ENCODE measurements at places on chromosomes 7 and 10.

DNA sequence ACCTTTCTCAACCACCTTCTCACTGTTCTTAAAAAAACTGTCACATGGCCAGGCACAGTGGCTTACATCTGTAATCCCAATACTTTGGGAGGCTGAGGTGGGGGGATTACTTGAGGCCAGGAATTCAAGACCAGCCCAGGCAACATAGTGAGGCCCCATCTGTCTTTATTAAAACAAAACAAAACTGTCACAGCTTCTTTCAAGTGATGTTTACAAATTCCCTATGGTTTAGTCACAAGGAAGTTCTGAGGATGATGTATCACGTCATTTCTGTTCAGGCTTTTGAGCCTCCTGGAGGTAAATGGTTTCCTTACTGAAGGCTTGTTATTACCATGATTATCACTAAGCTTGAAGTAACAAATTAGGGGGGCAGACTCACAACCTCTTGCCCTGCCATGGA is 186.2 kb downstream of the CFTR start:
- DNase-seq = no peak

- DNase-seq = no peak
Observed at GRCh38 chr7:83457022-83457892, 191.7 kb downstream of the SEMA3E start.

GRCh38 chr10:49254556-49255318 is 44.2 kb upstream of the C10orf71 start:
- no peak for DNase-seq

DNA sequence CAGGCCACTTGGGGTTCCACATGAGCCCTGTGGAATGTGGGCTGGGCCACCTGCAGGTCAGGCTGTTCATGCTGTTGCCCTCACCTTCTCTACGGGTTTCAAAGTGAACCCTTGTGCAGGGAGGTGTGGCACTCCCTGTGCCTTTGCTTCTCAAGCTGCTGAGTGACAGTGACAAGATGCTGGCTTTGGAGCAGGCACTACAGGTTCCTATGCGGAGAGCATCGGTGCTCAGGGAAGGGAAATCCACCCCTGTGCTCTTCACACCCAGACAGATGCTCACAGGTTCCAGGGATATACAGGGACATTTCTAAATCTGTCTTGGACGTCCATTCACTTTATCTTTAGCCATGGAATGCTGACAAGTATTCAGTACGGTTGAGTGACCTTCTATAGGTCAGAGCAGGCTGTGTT is 1005.0 kb downstream of the LRMDA start:
- no peak for DNase-seq

GRCh38 chr7:12229046-12229445 is 18.0 kb downstream of the TMEM106B start:
- DNase-seq = no peak

- DNase-seq = no peak
Observed at GRCh38 chr7:151286148-151286547, 37.7 kb upstream of the SMARCD3 start.

DNA sequence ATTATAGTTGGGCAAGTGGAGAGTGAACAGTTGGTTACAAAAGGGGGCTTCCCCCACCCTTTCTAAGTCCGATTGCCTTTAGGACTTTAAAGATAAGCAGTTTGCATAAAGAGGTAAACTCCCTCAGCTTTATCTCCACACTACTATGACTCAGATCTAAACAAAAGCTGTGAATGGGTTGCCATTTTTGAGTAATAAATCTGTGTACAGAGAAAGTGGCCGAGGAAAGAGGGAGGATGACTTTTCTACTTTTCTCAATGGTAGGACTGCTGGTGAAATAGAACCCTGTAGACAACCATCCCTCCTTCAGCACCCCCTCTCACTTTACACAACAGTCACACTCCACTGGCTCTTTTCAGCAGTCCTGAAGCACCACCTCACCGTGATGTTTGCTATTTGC is 71.2 kb downstream of the DNMBP start:
- no peak for DNase-seq

DNA sequence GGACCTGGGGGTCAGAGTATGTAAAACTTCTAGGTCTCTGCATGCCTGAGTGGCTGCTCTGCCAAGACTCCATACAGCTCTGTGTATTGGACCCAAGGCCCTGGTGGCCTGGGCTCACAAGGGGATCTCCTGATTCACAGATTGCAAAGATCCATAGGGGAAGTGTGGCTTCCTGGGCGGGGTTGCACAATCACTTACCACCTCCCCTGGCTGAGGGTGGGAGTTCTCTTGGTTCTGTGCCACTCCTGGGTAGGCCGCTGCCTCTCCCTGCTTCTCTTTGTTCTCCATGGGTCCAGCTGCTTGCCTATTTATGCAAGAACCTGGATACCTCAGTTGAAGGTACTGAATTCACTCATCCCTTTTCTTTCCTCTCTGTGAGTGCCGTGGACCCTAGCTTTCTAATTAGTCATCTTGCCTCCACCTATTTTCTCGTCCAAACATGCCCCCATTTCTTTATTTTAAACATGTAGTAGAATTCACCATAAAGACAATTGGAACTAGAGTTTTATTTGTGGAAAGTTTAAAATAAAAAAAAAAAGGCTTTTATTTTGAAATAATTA is 18.5 kb upstream of the AGR3 start:
- no peak for DNase-seq

DNA sequence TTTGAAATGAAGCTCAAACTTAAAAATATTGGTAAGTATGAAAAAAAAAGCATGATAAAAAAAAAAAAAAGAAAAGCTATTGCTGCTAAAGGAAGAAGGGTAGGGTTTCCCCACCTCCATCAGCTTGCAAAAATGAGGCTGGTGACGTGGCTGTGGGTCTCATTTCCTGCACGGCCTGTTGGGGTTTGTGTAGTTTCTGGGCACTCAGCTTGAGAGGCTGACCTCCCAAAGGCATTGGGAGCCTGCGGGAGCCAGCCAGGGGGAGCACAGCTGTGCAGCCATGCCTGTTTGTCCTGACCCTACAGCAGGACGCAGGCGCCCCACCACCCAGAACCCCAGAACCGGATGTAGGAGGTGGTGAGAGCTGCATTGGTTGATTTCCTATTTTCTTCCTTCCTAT is 48.8 kb upstream of the CARD11 start:
- no peak for DNase-seq

DNA sequence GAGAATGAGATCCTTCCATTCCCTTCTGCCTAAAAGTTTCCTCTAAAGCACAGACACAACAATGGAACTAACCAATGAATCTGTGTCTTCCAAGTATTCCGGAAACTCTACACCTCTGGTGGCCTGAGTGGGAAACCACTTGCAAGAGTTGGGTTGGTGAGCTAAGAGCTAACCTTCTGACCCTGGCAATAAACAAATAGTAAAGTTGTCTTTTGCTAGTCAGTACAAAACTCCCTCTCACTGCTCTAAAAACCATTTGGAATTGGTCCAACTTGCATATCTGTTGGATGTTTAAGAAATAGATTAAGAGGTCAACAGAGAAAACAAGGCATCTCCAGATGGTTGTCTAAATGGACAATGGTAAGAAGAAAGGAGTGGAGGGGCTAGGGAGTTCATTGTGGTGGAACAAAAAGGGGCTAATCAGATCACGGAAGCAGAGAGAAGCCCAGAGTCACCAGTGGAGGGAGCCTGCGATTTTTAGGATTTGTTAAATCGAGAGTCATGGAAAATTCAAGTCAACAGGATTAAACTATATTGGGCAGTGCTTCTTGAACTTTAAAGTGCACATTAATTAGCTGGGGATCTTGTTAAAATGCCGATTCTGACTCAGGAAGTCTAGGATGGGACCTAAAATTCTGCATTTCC is 192.3 kb downstream of the EVX1 start:
- no peak for DNase-seq

DNA sequence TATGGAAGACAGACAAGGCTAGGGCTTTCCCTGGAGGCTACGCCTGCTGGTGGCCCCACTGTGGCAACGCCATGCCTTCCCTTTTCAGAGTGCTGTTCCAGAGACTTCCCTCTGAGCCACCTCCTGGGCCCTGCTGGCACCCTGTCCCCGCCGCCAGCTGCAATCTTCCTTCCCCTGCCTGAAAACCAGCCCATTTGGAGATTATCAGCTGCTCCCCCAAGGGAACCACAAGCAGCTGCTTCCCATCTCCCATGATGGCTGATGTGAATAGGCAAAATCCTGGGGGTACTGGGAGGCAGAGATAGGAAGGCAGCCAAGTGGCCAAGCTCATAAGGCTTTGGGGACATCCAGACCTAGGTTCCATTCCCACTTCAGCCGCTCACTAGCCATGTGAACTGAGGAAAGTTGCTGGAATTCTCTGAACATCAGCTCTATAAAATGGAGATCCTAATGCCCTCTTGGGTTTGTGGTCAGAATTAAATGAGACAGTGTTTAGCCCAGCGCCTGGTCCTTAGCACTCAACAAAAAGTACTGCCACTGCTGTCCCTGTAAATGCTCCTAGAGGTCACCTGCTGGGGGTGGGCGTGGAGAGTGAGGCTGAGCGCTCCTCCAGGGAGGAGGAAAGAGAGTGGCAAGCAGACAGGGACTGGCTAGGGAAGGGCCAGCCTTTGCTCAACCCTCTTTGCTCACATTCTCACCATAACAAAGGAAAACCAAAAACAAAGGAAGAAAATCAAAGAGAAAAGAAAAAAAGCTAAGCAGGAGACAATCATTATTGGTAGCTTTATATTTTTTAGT is 5.9 kb downstream of the TSPAN33 start:
- no peak for DNase-seq

DNA sequence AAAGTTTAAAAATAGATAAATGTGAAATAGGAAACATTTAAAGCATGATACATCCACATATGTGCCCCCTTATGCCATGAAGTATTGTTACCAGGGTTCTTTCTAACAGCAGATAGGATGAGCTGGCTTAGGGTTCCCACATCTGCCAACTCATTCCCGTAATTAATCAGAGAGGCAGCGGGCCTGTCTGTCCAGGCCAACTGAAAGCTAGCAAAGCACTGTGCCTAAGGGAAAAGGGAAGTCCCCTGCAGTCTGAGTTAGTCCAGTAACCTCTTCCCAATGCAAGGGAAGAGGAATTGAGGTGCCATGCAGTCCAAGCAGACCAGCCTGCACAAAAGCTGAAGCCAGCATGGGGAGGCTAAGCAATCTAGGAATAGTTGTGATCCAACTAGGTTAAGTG is 18.3 kb upstream of the ZC3HAV1L start:
- no peak for DNase-seq

DNA sequence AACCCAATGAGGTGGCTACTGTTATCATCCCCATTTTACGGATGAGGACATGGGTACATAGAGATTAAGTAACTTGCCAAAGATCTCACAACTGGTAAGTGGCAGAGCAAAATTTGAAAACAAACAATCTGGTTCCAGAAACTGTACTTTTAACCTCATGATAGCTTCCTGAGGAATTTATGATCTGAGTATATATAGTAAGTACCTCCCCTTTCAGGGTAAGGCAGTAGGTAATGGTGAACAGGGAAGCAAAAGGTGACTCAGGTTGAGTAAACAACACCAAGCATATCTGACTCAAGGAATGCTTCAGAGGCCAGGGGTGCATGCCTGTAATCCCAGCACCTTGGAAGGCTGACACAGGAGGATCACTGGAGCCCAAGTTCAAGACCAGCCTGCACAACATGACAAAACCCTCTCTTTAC is 21.1 kb downstream of the KLLN start:
- DNase-seq = peak; percentile 65

GRCh38 chr10:119431034-119431772 is 111.3 kb downstream of the RGS10 start:
- DNase-seq = no peak

- no peak for DNase-seq
Observed at GRCh38 chr7:114929570-114929969, 7.7 kb downstream of the MDFIC start.

DNA sequence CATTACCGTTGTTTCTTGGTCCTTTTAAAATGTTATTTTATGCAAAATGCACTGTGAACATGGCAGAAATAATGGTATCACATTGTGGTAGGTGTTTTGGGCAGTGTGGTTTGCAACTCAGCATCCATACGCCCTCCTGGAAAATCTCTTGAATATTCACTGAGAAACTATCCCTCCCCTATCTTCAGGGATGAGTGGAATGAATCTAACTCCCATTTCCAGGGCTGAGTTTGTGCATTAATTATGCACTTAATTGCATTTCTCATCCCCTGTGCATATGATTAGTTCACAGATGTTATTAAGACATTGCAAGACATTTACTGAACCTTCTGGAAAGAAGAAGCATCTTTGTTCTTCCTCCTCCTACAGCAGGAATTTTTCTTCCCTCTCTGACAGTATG is 36.5 kb downstream of the CFAP43 start:
- no peak for DNase-seq

- no peak for DNase-seq
Observed at GRCh38 chr10:58280477-58280876, 11.5 kb downstream of the CISD1 start.

- DNase-seq = no peak
Observed at GRCh38 chr10:30748152-30748973, 118.8 kb upstream of the LYZL2 start.

DNA sequence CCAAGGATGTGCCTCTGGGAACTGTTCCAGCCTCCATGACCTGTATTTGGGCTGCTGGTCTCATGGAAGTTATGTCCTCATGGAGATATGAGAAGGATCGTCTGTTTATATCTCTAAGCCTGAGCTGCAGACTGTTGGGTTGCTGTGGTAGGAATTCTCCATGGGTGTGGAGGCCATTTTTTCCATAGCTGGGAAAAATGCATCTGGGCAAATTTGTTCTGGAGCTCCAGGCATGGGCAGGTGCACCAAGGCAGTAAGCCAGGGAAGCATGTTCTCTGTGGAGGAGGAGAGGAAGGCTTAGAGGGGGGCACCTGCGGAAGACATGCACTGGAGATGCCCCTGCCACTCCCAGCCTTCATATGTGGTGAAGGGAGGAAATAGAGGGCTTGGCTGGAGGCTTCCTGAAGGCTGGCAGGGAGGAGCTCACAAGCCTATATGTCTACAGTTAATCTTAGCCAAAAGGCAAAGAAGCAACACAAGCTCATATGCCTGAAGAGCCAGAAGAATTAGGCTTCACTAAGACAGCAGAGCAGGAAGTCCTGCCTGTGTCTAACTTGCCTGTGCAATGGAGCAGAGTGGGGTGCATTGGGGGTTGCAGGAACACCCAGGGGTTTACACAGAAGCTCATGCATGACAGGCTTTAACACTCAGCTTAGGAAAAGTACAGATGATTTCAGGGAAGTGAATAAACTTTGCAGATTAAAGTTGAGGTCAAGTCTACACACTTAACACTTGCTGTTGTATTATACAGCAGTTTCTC is 35.1 kb upstream of the CXCL12 start:
- no peak for DNase-seq

- no peak for DNase-seq
Observed at GRCh38 chr7:135843214-135843613, 94.6 kb upstream of the FAM180A start.

GRCh38 chr10:104255311-104255981 is 754 bp downstream of the GSTO1 start:
- DNase-seq = no peak

DNA sequence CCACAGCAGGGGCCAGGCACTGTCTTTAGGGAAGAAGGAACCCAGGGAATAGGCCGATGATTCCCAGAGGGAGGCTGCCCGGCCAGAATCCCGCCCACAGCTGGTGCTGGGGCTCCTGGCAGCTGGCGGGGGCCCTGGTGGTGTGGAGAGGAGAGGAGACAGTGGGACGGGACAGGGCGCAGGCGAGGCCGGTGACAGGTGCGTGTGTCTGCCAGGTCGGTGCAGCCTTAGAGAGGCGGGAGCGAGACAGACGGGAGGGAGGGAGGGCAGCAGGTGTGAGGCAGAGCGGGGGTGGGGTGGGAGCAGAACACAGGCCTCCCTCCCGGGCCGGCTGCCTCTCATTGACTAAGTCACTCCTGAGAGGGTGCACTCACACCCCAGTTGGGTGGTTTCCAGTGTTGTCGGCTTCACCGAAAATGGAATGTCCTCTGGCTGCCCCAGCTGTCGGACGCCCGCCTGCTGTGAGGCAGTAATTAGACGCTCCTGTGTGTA is 55.2 kb downstream of the ELFN1 start:
- DNase-seq = no peak

GRCh38 chr7:26370011-26370410 is 78.3 kb downstream of the SNX10 start:
- DNase-seq = no peak

All from Calu3 (cell line).